ENCODE measurements at places on chromosomes 1 and 21.

GRCh38 chr1:214281021-214281719 is at the start of gene SMYD2:
TSS of gene SMYD2 (plus strand) at chr1:214281159. CDS start at chr1:214281255, 96 bp downstream.
- peak; percentile 21 for DNase-seq

DNA sequence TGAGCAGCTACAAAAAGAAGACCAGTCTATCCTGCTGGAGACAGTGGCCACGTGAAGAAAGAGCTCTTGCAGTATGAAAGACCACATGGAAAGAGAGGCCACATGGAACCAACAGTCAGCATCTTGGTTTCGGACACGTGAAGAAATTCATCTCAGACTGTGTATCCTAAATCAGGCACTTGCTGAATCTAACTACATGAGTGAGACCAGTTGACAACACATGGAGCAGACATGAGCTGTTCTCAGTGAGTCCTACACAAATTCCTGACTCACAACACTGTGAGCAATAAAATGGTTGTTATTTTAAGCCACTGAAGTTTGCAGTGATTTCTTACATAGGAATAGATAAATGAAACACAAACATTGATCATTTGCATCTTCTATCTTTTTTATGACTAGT is 2.4 kb upstream of the TAF1A start:
- DNase-seq = no peak

GRCh38 chr1:171844381-171844780 is 3.1 kb downstream of the DNM3 start:
- no peak for DNase-seq

- no peak for DNase-seq
These were observed 2.2 kb upstream of the CDC42BPA start for GRCh38 chr1:227320476-227320875.

- no peak for DNase-seq
These were observed 91.9 kb upstream of the ERRFI1 start for GRCh38 chr1:8118031-8118451.

DNA sequence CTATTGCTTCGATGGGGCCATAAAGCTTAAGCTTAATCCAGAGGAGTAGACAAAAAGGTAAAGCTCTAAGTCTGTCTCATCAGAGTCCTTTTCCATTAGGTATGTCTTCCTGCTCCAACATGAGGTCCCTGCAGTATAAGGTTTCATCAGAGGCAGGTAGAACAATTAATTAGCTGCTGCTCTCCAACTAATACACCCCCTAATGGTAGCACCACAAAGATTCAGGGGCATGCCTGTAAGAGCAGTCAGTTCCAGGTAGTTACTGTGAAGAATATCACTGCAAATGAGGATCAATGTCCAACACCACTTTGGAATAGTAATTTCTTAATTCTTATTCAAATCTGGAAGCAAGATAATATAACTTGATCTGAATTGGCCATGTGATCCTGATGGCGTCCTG is 160.3 kb upstream of the ESRRG start:
- no peak for DNase-seq

- no peak for DNase-seq
These were observed 1.6 kb upstream of the ENO1 start for GRCh38 chr1:8879922-8880676.

DNA sequence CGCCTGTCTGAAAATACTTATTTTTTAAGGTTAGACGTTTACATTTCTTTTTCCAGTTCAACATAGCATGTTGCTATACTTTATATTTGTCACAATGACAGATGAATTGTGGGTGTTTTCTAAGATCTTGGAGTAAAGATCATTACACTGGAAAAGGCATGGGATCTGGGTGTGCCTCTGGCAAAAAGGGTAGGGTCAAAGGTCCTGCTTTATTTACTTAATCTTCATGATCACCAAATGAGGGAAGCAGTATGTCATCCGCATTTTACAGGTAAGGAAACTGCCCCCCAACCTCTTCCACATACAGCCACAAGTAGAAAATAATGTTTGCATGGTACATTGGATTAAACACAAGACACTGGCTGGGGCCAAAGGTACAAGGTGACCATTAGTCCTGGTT is 12.5 kb upstream of the SMPDL3B start:
- no peak for DNase-seq

- no peak for DNase-seq
These were observed 43.6 kb downstream of the PBX1 start for GRCh38 chr1:164602480-164603093.

GRCh38 chr1:27233667-27234048 is 774 bp upstream of the WDTC1 start:
- no peak for DNase-seq

DNA sequence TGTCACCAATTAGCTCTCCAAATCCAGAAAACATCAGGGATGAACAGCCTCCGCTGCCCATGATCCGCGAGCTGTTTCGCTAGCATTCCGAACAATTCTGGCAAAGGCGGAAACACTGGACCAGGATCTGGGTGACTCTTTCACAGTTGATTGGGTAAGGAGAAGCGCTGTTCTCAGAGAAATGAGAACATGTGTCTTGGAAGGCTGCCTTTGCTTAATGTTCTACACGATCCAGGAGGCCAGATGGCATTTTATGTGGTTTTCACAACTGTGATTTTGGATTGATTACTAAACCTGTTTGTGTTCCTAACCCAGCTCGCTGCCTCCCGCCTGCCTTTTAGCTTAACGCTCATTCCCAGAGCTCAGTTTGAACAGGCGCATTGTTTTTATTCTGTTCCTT is 144.0 kb downstream of the KIF26B start:
- no peak for DNase-seq

DNA sequence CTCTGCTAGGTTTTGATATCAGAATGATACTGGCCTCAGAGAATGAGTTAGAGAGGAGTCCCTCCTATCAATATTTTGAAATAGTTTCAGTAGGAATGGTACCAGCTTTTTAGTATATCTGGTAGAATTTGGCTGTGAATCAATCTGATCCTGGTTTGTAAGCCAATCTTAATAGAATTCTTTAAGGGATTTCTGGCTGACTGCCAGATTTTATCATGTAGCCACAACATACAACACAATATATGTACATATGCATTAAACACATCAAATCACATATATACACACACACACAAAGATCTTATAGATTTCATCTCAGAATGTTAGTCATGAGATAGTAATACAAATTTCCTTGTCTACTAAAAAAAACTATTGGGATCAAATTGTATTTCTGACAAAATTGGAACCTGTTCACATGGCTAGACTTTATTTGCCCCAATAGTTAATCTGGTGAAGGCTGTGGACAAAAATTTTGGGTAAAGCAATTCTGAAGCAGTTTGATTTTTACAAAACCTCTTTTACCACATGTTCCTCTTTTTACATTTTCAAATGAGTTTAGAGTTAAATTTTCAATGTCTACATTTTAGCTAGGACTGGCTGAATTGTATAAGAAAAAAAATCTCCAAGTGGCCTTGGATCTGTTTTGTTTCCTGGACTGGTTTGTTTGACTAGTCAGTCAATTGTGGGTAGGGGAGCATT is 151.7 kb downstream of the FASLG start:
- DNase-seq = no peak

DNA sequence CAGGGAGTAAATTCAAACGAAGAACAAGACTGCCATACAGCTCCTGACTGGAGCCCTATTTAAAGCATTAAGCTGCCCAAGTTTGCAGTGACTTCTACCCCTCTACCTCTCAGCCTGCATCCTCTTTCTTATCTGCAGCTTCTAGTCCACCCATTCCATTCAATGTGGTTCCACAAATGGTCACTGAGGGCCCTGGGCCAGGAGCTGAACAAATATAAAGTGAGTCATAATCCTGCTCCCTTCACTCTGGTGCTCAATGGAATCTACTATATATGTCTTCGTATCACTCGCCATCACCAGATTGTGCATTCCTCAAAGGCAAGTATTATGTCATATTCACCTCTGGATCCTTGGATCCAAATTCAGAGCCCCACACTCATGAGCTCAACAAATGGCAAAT is 398.7 kb downstream of the BRINP2 start:
- no peak for DNase-seq

GRCh38 chr1:231604276-231604621 is 22.3 kb upstream of the DISC1 start:
- DNase-seq = no peak

GRCh38 chr1:178066908-178067614 is 26.8 kb upstream of the RASAL2 start:
- DNase-seq = no peak

DNA sequence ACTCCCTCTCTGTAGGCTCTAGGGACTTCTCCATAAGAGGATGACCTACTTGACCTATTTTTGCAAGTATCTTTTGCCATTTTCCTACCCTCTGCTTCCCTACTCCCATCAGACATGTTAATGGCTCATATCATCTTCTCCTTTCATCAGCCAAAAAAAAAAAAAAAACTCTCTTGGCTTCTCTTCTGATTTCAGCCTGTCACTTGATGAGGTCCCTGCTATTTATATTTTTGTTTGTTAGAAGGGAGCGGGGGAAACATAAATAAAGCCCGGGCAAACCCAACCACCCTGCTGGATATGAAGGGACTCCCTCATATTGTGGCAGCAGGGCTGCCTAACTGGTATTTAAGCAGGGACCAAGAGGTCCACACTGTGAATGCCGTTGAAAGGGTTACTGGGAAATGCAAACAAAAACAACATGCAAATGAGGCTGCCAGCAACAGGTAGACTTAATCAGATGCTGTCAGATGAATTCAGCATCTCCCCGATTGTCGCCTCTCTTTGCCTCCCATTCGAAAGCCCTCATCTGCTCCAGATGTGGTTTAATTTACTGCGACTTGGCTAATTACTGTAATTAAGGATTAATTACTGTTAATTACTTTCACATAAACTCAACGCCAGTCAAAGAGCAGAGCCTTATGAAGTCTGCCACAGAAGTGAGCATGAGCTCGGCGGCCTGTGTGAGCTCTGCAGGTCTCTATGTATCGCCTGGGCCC is 172.3 kb downstream of the PBX1 start:
- DNase-seq = no peak

DNA sequence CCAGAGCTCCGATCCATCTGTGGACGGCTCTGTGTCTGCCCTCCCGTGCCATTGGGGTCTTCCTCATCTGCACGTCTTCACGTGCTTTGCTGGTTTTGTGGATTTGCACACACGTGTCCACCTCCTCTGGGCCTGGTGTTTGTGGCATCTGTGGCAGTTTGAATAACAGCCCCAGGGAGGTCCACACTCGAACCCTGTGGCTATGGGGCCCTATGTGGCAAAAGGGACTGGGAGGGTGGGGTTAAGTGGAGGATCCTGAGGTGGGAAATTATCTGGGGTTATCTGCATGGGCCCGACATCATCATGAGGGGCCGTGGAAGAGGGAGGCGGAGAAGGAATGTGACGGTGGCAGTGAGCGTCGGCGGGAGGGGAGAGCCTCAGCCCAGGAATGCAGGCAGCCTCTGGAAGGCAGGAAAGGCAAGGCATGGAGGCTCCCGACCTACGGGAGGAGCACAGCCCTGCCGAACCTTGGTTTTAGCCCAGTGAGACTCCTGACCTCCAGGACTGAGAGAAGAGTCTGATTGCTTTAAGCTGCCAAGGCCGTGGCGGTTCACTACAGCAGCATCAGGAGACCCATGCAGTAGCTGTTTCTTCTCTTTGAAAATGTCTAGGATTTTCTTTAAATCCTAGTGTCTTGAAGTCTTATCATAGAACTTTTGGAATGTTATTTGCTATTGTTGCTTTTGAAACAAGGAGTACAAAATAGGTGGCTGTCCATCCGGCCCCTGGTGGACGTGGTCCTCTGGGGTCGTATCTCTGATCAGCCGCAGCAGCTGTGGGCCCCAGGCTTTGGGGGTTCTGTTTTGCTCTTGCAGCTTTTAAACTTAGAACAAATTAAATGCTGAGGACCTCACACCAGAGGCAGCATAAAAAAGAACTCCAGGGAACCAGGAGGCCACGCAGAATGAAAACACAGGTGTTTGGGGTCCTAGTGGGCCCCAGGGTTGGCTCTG is 40.0 kb upstream of the LRRC3 start:
- DNase-seq = no peak

- no peak for DNase-seq
These were observed 15.1 kb downstream of the VCAM1 start for GRCh38 chr1:100734676-100735075.

DNA sequence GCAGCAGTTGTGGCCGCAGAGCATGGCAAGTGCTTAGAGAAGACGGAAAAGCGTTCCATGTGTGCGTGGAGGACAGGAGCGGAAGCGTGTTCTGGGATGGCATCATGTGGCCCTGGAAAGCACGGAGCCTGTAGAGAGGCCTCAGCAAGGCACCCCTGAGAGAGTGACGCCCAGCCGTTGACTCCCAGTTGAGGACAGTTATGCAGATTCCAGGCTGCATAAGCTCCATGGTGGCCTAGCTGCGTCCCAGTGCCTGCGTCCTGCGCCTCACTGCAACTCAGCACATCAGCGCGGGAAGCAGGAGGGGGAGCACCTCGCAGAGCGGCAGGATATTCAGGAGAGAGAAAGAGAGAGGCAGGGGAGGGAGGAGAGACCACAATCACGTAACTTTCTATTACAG is 49.0 kb upstream of the TTC34 start:
- no peak for DNase-seq

- no peak for DNase-seq
These were observed 74.2 kb downstream of the ITGB3BP start for GRCh38 chr1:63448731-63449246.

- DNase-seq = no peak
These were observed 80.9 kb downstream of the TTC3 start for GRCh38 chr21:37153935-37154350.

GRCh38 chr21:42782723-42783242 is 96.6 kb downstream of the WDR4 start:
- DNase-seq = no peak

DNA sequence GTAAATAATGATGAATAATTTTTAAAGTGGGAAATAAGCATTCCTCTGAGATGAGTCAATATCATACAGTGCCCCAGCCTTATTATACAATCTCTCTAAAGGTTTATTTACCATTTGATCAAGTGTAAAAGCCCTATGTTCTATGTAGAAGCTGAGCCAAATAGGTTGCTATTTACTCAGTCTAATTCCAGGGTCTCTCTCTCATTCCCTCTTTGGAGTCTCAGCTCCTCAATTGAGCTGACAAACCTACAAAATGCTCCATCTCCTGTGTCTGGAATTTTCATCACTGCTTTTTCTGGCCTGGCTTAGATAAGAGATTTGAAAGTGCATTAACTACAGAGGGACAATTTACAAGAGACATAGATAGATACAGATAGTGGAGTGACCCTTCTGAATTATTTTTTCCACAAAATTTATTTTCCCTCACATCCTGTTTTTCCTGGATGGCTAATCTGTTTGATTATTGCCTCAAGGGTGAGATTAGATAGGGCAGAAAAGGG is 24.8 kb upstream of the USH2A start:
- DNase-seq = no peak

GRCh38 chr1:200512191-200512590 is 102.4 kb upstream of the ZNF281 start:
- no peak for DNase-seq

- DNase-seq = no peak
These were observed 7.1 kb downstream of the DMRTA2 start for GRCh38 chr1:50416150-50416527.

- DNase-seq = no peak
These were observed 132.8 kb downstream of the GLIS1 start for GRCh38 chr1:53606197-53606596.

Measured in cortex of kidney (tissue), 1 donor.